ENCODE measurements at places on chromosomes 6 and 20.

DNA sequence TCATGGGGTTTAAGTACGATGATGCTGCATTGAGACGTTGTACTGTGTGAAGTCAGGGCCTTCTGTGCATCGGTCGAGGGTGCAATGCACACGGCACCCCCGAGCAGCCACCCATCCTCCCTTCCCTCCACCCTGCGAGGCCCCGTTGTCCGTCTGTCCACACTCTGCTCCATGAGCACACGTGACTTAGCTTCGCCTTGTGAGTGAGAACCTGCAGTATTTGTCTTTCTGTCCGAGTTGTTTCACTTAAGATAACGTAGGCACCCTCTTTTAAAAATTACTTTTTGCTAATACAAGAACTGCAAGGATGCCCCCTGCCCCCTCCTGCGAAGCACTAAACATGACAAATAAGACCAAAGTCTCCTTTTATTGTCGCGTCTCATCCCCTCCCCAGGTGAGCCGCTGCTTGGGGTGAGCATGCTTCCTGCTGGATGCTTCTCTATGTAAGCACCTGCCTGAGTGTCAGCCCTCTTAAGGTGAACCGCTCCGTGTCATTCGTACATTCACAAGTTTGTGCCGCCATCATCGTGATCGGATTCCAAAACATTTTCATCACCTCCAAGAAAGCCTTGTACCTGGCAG lies 3.6 kb upstream of the RBBP8NL start:
- DNase-seq: no peak

DNA sequence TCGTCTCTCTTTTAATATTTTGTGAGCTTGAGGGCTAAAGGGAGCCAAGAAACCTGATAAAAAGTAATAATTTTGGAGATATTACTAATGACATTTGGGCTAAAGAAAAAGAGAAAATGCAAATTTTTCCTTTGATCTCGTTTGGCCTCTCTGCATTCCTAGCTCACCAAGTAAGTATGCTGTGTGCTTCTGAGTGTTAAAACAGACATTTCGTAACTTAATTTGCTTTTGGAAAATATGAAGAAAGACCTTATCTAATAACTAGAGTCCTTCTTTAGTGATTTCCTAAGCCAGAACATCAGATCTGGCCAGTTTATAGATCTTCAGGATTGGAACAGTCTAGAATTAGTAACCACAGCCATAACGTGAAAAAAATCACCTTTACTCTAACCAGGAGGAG lies 872.9 kb upstream of the SLC35B3 start:
- DNase-seq: no peak

GRCh38 chr6:165718491-165718891 lies 55.5 kb upstream of the PDE10A start:
- DNase-seq: no peak

- no peak for DNase-seq
Measured at GRCh38 chr6:142700032-142700431, 244.9 kb downstream of the HIVEP2 start.

DNA sequence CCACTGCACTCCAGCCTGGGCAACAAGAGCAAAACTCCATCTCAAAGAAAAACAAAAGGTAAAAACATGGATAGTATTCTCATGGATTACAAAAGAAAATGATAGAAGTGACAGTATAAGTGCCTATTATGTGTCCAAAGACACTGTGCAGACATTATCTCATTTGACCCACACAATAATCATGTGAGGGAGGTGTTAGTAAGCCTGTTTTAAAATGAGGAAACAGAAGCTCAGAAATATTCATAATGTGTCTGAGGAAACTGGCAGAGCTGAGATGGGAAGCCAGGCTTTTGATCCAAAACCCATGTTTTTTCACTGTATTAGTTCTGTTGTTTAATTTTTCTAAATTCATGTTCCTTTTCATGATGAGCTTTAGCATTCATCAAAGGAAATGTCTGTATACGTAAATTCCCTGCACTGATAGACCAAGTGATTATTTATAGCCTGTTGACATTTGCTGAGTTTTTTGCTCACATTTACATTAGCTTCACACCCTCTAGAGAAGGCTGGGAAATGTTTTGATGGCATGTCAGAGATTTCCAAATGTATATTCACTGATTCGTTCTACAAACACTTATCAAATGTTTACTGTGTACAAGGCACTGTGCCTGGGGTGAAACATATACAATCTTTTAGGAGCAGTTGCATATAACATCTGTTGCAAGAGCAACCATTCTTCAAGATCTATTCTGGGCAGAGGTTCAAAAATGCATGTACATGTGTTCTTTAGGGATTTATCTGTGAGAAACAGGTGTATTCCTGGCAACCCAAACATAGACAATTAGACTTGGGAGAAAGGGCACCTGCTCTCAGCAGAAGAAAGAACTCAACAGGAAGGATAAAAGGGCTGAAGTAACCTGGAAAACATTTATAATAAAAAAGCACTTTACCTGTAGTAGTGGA lies 331.5 kb downstream of the SAMD5 start:
- DNase-seq: no peak

DNA sequence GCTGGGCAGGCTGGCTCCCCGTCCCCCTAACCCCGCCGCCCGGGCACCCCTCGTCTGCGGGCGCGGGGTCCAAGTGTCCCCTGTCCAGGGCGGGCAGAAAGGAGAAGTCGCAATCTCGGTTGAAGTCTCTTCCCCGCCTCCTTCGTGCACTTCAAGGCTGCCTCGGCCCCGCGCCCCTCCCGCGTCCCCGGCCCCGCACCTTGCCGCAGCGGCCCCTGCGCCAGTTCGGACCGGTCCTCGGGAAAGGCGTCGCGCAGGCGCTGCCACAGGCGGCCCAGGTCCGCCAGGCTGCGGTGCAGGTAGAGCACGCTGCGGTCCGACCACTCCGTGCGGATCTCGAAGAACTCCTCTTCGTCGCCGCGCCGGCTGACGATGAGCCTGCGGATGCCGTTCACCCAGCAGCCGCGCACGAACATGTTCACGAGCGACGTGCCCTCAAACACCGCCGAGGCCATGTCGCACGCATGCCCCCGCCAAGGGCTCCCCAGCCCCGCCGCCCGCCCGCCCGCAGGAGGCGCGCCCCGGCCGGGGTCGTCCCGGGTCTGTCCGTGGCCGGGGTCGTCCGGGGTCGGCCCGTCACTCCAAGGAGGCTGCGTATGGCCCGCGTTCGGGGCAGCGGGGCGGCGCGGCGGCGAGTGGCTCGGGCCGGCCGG lies at the start of gene PXDC1:
TSS of gene PXDC1 (minus strand) at position 637 of the 653 bp plus-strand sequence. CDS start at position 455, 182 bp downstream.
- no peak for DNase-seq

- peak; percentile 60 for DNase-seq
Measured at GRCh38 chr6:35583893-35584688, 71.4 kb upstream of the TULP1 start.

GRCh38 chr6:110655821-110656220 lies 159.4 kb downstream of the CDK19 start:
- DNase-seq: no peak
